ENCODE measurements at places on chromosomes 6 and 20. TPM values are rescaled to one million over a fixed set of nuclear protein-coding genes. Genes with fewer than 3 reads are reported as not detected.

The MYBL2 gene
- 12.1 TPM for polyA plus RNA-seq

The DUSP22 gene
- polyA plus RNA-seq: 24.2 TPM

The SLC24A3 gene
- 22.8 TPM for polyA plus RNA-seq

The NUP153 gene
- 26.1 TPM for polyA plus RNA-seq

The FAM50B gene
- polyA plus RNA-seq: 13.6 TPM
